ENCODE measurements at places on chromosomes 11 and 22. TPM values are rescaled to one million over a fixed set of nuclear protein-coding genes. Genes with fewer than 3 reads are reported as not detected.

DNA sequence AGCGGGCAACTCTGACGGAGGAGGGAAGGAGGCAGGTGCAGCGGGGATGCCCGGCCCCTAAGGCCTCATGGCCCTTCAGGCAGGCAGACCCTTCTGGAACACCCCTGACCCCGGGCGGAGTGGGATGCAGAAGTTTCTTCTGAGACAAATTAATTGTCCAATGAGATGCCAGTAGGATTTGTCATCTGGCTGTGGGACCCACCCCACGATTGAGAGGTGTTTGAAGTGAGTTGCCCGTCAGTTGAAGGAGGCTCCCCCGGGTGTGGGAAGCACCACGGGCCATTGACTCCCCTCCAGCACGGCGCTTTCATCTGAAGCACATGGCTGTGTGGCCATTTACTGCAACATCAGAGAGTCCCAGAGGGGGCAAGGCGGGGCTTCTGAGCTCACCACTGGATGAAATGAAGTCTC is 527.8 kb downstream of the BRD1 start:
- no peak for DNase-seq
- H3K27me3 ChIP-seq = peaks cover 2% of the 10 kb centered on the region
- H3K4me1 ChIP-seq = peaks cover 3% of the 10 kb centered on the region
- no peaks in the 10 kb centered on the region for H3K36me3 ChIP-seq
- no peak overlapping the region for H3K27ac ChIP-seq

OR51F1 gene
- not detected for total RNA-seq

GRCh38 chr11:46369458-46370152 is 11.9 kb upstream of the MDK start:
- H3K27ac ChIP-seq = peak overlapping the region; percentile 48
- H3K27me3 ChIP-seq = no peaks in the 10 kb centered on the region
- H3K4me3 ChIP-seq = no peak overlapping the region
- peaks cover 9% of the 10 kb centered on the region for H3K36me3 ChIP-seq

- DNase-seq = no peak
- no peak overlapping the region for H3K27ac ChIP-seq
- no peaks in the 10 kb centered on the region for H3K27me3 ChIP-seq
Measured at GRCh38 chr11:109762546-109762945, 330.6 kb upstream of the ZC3H12C start.

CHORDC1 gene
- total RNA-seq = 46.7 TPM

DNA sequence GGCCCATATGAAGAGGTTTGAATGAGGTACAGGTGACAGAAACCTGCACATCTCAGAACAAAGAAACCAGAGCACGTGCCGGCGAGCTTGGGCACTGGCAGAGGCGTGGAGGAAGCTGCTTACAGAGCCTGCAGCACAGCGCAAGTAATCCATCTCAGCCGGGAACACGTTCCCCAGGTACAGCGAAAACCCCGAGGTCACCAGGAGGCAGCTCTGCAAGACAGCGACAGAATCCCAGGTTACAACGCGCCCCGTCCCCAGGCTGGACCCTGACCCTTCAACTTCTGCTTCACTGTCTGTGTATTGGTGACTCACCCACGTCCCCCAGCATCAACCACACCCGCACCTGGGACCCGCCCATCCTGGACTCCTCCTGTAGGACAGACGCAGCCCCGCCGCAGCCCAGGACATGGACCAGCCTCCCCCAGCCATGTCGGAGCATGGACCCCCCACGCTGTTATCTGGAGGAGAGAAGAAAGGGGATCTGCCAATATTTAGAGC is 2.2 kb downstream of the MLC1 start:
- no peak for DNase-seq
- peaks cover 9% of the 10 kb centered on the region for H3K36me3 ChIP-seq
- peaks cover 2% of the 10 kb centered on the region for H3K27me3 ChIP-seq
- H3K4me3 ChIP-seq = no peak overlapping the region
- H3K27ac ChIP-seq = no peak overlapping the region

MUC5AC gene
- not detected for total RNA-seq

OR6T1 gene
- not detected for total RNA-seq

DNA sequence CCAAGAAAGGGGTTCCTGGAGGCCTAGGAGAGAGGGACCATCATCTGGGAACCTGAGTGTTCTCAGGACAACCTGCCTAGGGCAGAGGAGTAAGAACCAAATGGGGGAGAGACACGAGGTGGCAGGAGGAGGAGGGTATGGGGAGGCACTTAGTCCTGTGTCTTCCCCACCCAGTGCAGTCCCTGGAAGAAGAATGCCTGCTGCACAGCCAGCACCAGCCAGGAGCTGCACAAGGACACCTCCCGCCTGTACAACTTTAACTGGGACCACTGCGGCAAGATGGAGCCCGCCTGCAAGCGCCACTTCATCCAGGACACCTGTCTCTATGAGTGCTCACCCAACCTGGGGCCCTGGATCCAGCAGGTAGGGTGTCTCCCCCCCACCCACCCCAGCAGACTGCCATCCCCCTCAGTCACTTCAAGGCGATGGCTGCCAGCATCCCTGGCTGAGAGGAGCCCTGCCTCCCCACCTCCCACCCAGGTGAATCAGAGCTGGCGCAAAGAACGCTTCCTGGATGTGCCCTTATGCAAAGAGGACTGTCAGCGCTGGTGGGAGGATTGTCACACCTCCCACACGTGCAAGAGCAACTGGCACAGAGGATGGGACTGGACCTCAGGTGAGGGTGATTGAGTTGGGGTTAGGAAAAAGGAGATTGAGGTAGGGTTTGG is 3.7 kb upstream of the INPPL1 start:
- no peak overlapping the region for H3K4me3 ChIP-seq
- DNase-seq = no peak
- H3K27me3 ChIP-seq = peaks cover 25% of the 10 kb centered on the region
- peaks cover 29% of the 10 kb centered on the region for H3K4me1 ChIP-seq

All from activated naive CD8-positive, alpha-beta T cell treated with anti-CD3 and anti-CD28 coated beads, Interleukin-2, amount 10 ng/mL, durations not matched to agents 7 days and 5 days (primary cell).